ENCODE measurements at places on chromosomes 16 and 17. TPM values are rescaled to one million over a fixed set of nuclear protein-coding genes. Genes with fewer than 3 reads are reported as not detected.

The G6PC1 gene
- not detected for polyA plus RNA-seq

The PRAC2 gene
- not detected for polyA plus RNA-seq

The GAS2L2 gene
- polyA plus RNA-seq, result not detected

The USP43 gene
- polyA plus RNA-seq, result 0.24 TPM

The TXNL4B gene
- 7.0 TPM for polyA plus RNA-seq

The STAC2 gene
- polyA plus RNA-seq, result not detected

The RASD1 gene
- polyA plus RNA-seq, result 0.88 TPM

The KRT12 gene
- not detected for polyA plus RNA-seq

The ZNF688 gene
- 24.1 TPM for polyA plus RNA-seq

The CDK5R1 gene
- polyA plus RNA-seq, result 0.44 TPM

The ZG16 gene
- not detected for polyA plus RNA-seq

The KRTAP17-1 gene
- not detected for polyA plus RNA-seq

The RAB11FIP4 gene
- polyA plus RNA-seq, result 19.3 TPM

The KRTAP4-5 gene
- not detected for polyA plus RNA-seq

The DNAI2 gene
- polyA plus RNA-seq, result not detected

The KIF2B gene
- not detected for polyA plus RNA-seq

All from CD14-positive monocyte (primary cell).